ENCODE measurements at places on chromosomes 4 and X. TPM values are rescaled to one million over a fixed set of nuclear protein-coding genes. Genes with fewer than 3 reads are reported as not detected.

The RNF128 gene
- 12.0 TPM for polyA plus RNA-seq

The NXF2B gene
- polyA plus RNA-seq: 0.81 TPM

The OPN1LW gene
- not detected for polyA plus RNA-seq

The RENBP gene
- 26.5 TPM for polyA plus RNA-seq

The ZNF711 gene
- polyA plus RNA-seq: 74.8 TPM

The HSD17B13 gene
- 0.33 TPM for polyA plus RNA-seq

The NDNF gene
- polyA plus RNA-seq: 58.8 TPM

The CRMP1 gene
- 66.6 TPM for polyA plus RNA-seq

The USP26 gene
- not detected for polyA plus RNA-seq

The MID1 gene
- polyA plus RNA-seq: 32.0 TPM

The UGT2B10 gene
- not detected for polyA plus RNA-seq

The IL2 gene
- polyA plus RNA-seq: not detected

The RAI2 gene
- 11.8 TPM for polyA plus RNA-seq

The DCLK2 gene
- 11.5 TPM for polyA plus RNA-seq

The TMEM47 gene
- polyA plus RNA-seq: 26.9 TPM

The OTC gene
- polyA plus RNA-seq: not detected

The UPF3B gene
- polyA plus RNA-seq: 31.4 TPM

The RHOXF1 gene
- polyA plus RNA-seq: 0.19 TPM

The EFHC2 gene
- 8.6 TPM for polyA plus RNA-seq

The EDA gene
- 5.5 TPM for polyA plus RNA-seq

The TECRL gene
- polyA plus RNA-seq: not detected

The HPGDS gene
- polyA plus RNA-seq: 5.0 TPM

The TMEM255A gene
- polyA plus RNA-seq: 0.25 TPM

The MTCP1 gene
- 18.2 TPM for polyA plus RNA-seq

The ETNPPL gene
- 0.18 TPM for polyA plus RNA-seq

The MSANTD1 gene
- 0.57 TPM for polyA plus RNA-seq

The PCDH19 gene
- 1.6 TPM for polyA plus RNA-seq

The SPARCL1 gene
- polyA plus RNA-seq: 4.4 TPM

The SORBS2 gene
- polyA plus RNA-seq: 79.5 TPM

The APEX2 gene
- 16.0 TPM for polyA plus RNA-seq

The NAT8L gene
- 7.9 TPM for polyA plus RNA-seq

The EIF1AX gene
- 89.7 TPM for polyA plus RNA-seq

The PDCL2 gene
- not detected for polyA plus RNA-seq

The XG gene
- 0.25 TPM for polyA plus RNA-seq

The FRMD7 gene
- polyA plus RNA-seq: 1.6 TPM

The HS3ST1 gene
- polyA plus RNA-seq: 1.4 TPM

The CNGA1 gene
- 4.7 TPM for polyA plus RNA-seq

The STPG2 gene
- polyA plus RNA-seq: 0.36 TPM

The HTATSF1 gene
- 104 TPM for polyA plus RNA-seq

The FBXL5 gene
- 110 TPM for polyA plus RNA-seq

The PABPC1L2A gene
- 0.08 TPM for polyA plus RNA-seq

The COX7B2 gene
- polyA plus RNA-seq: not detected

The SULT1E1 gene
- 455 TPM for polyA plus RNA-seq

Measured in renal pelvis (tissue), 12 donors.